ENCODE measurements at places on chromosomes 16 and 17.

GRCh38 chr17:50903604-50904517, 37.7 kb upstream of the TOB1 start:
- DNase-seq = peak; percentile 51

DNA sequence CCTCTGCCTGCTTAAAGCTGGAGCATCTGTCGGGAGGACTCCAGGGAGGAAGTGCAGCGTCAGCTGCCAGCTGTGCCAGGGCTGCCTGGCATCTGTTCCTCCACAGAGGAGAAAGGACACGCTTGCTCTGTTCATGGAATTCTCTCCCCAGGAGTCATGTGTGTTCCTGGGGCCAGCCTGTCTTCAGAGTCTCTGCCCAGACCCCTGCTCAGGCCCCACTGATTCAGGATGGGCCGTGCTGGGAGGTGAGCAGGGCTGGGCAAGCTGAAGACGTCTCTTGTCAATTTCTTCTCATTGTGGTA, 24.2 kb downstream of the CRISPLD2 start:
- DNase-seq = no peak

GRCh38 chr17:7367083-7367482, 12.1 kb downstream of the TMEM95 start:
- no peak for DNase-seq

- no peak for DNase-seq
Measured at GRCh38 chr17:78117027-78117981, 11.3 kb downstream of the TMC6 start.

DNA sequence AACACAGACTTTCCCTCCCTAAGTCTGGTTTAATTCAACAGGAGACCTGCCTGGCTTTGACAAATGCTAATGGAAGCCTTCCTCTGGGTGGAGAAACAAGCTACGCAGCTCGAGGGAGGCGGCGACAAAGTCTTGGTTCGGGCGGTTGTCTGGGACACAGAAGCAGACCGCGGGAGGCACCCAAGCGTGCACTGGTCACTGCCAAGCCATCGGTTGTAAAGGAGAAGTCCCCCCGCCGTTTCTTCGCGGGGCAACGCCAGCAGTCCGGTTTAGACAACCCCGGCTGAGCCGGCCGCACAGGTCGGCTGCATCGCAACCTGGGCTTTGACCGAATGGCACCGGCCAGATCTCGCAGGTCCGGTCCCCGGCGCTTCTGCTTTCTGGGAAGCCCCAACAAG, 586 bp downstream of the GLYR1 start:
- no peak for DNase-seq

GRCh38 chr17:55062921-55063320, 94.4 kb downstream of the STXBP4 start:
- DNase-seq = no peak

GRCh38 chr16:66894948-66895688, 14.8 kb downstream of the PDP2 start:
- peak; percentile 58 for DNase-seq
